Activated gamma-delta T cell (primary cell): ENCODE measurements at places on chromosomes 5 and 9.

DNA sequence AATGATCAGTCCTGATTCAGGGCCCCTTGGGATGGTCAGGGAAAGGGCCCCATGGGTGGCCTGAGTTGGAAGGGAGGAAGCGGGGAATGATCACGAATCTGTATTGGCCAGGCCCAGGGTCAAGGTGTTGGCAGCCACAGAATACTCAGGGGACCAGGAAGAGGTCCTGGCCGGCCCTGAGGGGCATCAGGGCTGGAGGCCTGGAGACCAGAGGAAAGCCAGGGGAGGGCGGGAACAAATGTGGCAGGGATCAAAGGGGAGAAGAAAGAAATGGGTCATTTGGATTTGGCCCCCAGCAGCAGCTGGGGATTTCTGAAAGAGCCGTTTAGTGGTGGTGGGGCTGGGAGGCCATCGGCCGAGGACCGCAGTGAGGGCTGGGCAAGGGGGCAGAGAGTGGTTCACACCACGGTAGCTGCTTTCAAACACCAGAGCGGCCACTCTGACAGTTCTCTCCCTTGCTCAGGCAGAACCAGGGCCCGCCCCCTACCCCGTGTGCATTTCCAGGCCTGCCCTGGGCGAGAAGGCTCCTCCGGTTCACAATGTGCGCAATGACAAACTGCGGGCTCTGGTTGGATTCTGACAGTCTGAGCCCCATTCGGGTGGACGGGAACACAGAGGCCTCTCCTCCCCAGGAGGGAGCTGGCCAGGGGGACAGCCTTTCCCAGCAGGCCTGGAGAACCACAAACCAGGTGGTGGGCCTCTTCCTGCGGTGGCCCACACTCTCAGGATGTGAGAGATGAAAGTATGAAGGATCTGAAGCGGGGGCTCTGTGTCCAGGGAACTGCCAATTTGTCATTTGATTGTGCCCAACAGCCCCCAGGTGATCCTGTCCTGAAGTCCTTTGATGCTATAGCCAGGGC is 220.3 kb upstream of the IER5L start:
- no peak for DNase-seq

GRCh38 chr5:154475591-154476353 is 2.3 kb downstream of the HAND1 start:
- no peak for DNase-seq

GRCh38 chr9:87229108-87229507 is 268.6 kb upstream of the DAPK1 start:
- no peak for DNase-seq

DNA sequence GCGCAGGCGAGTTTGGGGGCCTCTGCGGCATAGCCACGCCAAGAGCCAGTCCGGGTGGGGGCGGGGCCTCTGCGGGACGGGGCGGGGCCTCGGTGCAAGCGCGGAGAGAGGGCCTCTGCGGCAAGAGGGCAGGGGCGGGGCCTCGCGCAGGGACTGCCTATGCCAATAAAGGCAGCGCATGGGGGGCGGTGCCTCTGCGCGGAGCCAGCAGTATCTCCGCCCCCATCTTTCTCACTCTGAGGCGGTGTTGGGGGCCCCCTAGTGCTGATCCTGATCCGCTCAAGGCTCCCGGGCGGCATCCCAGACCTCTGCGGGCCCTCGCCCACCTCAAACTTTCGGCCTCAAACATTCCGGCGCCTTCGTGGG is 9.2 kb upstream of the GPRIN1 start:
- peak; percentile 63 for DNase-seq

DNA sequence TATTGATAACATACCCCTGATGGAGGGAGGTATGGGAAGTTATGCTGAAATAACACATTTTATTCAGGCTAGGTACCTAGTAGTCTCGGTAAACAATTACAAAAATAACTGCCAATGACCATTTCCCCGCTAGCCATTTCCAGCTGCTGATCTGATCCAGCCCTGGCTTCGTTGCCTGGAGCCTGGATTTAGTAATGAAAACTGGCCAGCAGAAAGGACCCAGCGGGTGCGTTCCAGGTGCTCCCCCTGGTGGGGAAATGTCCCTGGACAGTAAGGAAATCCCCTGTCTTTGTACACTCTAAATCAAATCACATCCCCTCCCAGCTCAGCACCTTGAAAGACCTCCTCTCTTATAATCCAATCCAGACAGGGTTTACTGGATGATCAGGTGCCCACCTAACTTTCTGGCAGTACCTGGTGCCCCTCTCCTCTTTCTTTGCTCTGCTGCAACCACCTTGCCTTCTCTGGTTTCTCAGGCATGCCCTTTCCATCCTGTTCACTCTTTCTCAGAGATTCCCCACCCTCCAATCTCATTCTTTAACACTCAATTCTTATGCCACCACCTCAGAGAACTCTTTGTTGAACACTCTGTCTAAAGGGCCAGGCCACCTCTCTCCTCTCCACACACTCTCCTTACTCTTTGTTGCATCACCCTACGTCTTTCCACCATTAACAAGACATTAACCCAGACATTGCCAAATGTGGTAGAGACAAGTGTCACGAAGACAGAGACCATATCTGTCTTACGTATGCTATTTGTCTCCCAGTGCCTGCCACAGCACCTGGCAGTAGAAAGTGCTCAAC is 50.1 kb upstream of the SMAD5 start:
- DNase-seq = no peak

GRCh38 chr5:4553978-4554377 is 586.2 kb upstream of the ADAMTS16 start:
- no peak for DNase-seq

- DNase-seq = no peak
Measured at GRCh38 chr5:107263387-107264018, 407.2 kb downstream of the EFNA5 start.

DNA sequence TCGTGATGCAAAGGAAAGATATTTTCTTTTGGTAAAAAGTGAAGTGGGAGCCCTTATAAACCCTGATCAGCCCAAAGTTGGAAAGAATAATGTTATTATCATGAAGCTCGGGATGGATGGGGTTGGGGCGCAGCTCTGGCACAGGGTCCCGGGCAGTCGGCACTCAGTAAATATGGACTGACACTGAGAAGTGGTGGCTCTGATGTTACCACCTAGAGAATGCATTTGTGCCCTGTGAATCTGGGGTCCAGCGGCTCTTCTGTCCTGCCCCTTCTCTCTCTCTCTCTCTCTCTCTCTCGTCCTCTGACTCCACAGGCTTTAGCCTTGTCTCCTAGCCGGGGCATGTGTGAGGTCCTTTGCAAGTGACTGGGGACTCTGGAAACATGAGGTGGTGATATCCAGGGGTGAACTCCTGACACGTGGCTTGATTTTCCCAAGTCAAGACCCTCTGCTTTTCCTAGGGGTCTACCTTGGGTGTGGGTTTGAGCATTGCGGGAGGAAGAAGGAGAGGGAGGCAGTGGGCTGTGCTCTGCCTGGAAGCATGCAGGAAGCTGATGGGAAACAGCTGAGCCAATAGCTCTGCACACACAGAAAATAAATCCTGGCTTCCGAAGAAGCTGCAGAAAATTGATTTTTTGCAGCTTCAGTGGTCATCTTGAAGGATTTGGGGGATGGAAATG is 162.7 kb downstream of the MACROH2A1 start:
- DNase-seq = no peak

GRCh38 chr5:74328221-74328630 is 312.3 kb downstream of the ENC1 start:
- DNase-seq = no peak

GRCh38 chr9:95188459-95188858 is 129.1 kb downstream of the FANCC start:
- no peak for DNase-seq

- DNase-seq = no peak
Measured at GRCh38 chr5:170247363-170247762, 14.6 kb downstream of the C5orf58 start.

DNA sequence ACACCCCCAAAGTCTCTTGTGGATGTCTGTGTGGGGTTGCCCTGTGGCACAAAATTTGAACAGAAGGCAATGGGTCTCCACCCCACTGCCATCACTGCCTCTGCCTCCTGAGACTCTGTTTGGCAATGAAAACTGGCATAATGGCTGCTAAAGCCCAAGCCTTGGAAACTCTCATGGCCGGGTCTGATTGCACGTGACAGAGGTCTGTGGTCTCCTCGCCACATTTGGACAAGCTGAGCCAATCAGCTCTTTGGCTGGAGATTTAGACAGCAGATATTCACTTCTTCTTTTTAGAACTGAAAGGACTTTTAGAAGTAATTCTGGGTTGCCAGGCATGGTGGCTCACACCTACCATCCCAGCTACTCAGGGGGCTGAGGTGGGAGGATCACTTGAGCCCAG is 5.5 kb downstream of the GGTA1 start:
- DNase-seq = no peak

- DNase-seq = no peak
Measured at GRCh38 chr9:135146241-135146640, 58.8 kb downstream of the OLFM1 start.

GRCh38 chr5:6261668-6262067 is 116.7 kb downstream of the MED10 start:
- DNase-seq = no peak

GRCh38 chr9:76419782-76420380 is 25.7 kb upstream of the RFK start:
- no peak for DNase-seq

GRCh38 chr5:68757626-68758212 is 336.1 kb upstream of the SLC30A5 start:
- DNase-seq = no peak

- no peak for DNase-seq
Measured at GRCh38 chr5:68215898-68216244, 315 bp downstream of the PIK3R1 start.

DNA sequence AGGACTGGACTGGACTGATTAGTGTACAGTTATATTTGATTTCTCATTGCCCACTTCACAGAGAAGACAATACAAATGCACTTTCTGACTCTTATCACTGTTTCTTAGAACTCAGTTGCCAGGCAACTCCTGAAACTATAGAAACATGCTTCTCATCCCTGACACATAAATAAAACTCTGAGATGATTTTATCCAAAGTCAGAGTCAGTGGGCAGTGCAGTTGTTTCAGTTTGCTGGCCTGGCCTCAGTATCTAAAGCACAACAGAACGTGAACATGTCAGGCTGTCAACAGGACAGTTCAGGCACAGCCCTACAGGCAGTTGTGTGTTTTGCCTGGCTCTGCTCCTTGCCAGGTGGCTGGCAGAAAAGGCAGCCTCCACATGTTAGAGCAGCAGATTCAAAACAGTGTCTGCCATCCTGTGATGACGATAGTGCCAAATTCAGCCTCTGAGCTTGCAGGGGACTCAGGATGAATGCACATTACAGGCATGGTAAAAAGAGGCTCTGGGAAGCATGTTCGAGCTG is 65.1 kb upstream of the CCDC152 start:
- no peak for DNase-seq

DNA sequence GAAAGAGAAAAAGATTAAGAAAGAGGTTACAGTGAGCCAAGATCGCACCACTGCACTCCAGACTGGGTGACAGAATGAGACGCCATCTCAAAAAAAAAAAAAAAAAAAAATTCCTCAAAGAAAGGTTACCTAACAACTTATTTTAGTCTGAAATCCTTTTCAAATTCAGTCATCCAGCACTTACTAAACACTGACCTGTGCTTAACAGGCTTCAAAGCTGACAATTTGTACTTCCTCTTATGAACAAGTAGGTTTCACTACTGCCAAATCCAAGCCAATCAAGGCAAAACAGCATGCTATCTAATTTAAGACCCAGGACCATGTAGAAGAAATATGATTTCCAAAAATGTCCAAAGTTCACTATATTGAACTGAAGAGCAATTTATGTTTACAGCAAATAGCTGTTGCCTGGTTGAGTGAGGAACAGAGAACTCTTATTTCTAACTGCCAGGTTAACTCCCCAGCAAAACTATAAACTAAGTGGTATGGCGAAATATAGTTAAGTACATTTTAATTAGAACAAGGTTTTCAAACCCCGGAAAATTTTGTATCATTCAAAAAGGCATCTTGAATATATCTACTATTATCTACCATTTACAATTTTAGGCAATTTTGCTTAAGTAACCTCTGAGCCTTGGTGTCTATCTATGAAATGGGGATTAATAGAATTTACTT is 13.4 kb downstream of the PWWP2A start:
- no peak for DNase-seq

- no peak for DNase-seq
Measured at GRCh38 chr5:71786337-71787055, 67.4 kb downstream of the CARTPT start.

DNA sequence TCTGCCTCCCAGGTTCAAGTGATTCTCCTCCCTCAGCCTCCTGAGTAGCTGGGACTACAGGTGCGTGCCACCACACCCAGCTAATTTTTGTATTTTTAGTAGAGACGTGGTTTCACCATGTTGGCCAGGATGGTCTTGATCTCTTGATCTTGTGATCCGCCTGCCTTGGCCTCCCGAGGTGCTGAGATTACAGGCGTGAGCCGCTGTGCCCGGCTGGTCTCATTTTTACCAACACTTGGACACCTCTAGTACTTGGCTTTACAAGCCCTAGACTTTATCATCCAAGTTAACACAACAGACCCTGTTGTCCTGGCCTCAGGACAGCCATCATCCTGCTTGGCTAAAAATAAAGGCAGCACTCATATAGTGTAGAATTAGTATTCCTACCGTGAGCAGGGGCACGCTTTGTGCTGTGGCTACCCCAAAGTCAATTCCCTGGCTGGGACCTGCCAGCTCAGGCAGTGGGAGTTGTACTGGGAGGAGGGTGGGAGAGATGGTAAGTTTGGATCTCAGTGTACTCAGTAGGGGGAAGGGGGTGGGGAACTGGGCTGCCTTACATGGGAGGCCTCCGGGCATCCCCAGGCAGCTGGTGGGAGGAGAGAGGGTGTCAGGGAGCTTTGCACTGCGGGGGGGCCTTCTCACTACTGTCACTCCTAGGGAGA is 6.6 kb downstream of the PDZD2 start:
- no peak for DNase-seq

DNA sequence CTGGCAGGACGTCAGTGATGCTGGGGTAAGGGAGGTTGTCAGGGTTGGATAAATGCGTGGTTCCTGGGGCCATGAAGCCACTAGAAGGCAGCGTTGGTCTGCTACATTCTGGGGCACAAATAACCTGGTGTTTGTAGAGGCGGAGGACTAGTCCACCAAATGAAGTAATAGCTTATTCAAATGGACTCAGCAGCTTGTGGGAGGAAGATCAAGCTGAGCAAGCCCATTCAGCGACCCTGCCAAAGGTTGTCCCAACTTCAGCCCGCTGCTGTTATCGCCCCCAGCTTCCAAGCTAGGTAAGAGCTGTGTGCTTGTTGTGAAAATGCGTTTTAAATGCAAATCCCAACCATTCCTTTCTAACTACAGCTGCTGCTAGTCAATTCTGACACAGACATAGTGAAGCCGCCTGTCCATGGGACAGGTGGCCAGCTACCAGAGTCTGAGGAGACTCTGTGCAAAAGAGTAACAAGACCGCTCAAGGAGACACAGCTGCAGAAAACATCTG is 7.6 kb upstream of the FAM240B start:
- DNase-seq = no peak

GRCh38 chr5:147483188-147483790 is 26.6 kb downstream of the DPYSL3 start:
- DNase-seq = no peak

- no peak for DNase-seq
Measured at GRCh38 chr5:109080896-109081295, 328.9 kb downstream of the PJA2 start.

DNA sequence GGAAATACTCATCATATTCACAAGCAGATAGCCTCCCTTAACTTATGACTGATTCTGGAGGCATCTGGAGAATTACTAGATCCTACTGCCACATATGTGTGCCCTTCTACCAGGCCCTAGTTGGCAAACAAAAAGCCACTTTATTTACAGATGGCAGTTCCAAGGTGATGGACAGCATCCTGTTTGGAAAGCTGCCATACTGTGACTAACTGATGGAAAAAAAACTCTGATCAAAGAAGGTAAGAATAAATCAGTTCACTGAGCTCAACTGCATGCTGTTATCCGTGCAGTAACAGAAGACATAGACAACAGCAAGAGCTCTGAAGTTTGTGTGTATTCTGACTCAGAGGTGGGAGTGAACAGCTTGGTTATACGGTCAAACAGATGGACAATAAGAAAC is 279.8 kb upstream of the POU5F2 start:
- DNase-seq = no peak
